K562 (cell line): ENCODE measurements at places on chromosomes 2 and 18.

- DNase-seq = peak; percentile 30
Measured at GRCh38 chr2:127984551-127984950, 43.3 kb downstream of the SAP130 start.

DNA sequence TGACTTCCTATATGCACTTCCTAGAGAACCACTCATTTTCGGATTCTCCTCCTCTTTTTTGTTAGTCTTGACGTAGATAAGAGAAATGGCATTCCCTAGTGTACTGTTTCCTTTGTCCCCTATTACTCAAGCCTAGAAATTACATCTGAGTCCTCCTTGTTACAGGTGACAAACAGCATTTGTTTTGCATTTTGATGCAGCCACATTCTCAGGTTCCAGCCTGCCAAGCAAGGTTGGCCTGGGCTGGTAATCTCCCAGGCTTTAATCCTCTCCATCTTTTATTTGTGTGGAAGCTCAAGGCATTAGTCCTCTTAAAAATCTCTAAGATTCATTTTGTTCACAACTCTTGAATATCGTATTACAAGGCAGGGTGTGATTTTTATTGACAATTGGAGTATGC lies 318.0 kb upstream of the NRP2 start:
- no peak for DNase-seq

GRCh38 chr2:190717764-190718651 lies 69.1 kb downstream of the NAB1 start:
- no peak for DNase-seq

- no peak for DNase-seq
Measured at GRCh38 chr18:5918205-5918858, 23.0 kb upstream of the TMEM200C start.

DNA sequence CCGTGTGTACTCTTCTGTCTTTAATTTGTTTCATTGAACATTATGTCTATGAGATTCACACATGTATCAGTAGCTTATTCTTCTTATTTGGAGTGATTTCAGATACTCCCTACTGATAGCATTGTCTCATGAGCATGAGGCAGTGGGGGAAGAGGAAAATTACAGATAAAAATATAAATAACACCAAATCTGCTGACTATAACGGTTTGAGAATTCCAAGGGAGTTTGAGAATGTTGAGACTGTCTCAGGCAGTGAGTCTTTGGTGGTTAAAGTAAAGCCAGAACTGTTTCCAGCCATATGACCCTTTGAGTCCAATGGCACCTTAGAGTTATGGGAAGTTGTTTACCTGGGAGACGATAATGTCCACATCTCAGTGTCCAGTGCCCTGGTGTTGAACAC lies 72.5 kb upstream of the KCNE4 start:
- no peak for DNase-seq

DNA sequence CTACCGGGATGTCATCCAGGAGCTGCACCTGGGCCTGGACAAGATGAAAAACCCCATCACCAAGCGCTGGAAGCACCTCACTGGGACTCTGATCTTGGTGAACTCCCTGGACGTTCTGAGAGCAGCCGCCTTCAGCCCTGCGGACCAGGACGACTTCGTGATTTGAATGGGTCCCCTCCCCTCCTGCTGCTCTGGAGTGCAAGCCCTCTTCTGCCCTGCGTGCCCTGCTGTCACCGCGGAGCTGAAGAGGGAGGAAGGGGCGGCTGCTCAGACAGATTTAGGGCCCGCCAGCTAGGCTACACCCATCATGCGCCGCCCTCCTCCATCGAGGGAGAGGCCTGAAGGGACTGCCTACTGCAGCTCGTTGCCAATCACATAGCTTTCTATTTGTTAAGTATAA lies 101.8 kb downstream of the SH3BP4 start:
- no peak for DNase-seq

- no peak for DNase-seq
Measured at GRCh38 chr2:228426502-228427216, 245.2 kb upstream of the SPHKAP start.

GRCh38 chr2:1585635-1586034 lies 158.7 kb downstream of the PXDN start:
- no peak for DNase-seq

- peak; percentile 79 for DNase-seq
Measured at GRCh38 chr2:26068602-26069298, 34.9 kb downstream of the RAB10 start.

GRCh38 chr2:189566046-189566445 lies 14.5 kb downstream of the SLC40A1 start:
- DNase-seq = no peak

DNA sequence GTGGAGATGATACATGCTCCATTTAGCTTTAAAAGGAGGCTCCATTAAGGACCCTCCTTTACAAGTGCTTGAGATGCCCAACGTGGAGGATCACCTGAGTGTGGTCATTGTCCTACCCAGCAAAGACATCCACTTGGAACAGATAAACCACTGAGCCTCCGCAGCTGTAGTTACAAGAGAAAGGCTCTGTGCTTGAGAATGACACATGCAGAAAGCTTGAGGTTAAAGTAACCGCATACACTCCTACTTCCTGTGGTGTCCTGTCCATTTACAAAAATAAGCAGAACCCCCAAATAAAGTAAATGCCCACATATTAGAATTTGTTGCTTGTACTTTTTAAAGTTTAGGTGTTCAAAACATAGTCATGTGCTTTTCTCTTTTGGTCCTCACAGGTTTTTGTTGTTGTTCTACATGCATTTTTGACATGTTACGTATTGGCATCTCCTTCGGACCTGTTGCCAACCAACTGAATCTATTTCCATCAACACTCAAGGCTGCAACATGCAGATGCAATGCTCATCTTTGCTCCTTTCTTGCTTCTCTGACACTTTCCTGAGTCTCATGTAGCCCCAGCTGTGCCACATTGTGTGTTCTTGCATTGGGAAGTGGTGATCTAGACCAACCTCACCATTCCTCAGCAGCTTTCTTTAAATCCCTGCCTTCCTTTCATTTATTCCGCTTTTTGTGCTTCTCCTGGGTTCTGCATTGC lies 56.0 kb downstream of the SERPINB7 start:
- no peak for DNase-seq

GRCh38 chr2:190551928-190552327 lies 17.4 kb upstream of the NEMP2 start:
- DNase-seq = no peak

- no peak for DNase-seq
Measured at GRCh38 chr2:133157141-133157540, 411.1 kb downstream of the NCKAP5 start.
